ENCODE measurements at places on chromosomes 3 and 15.

- no peak for DNase-seq
Measured at GRCh38 chr3:100719136-100719535, 9.8 kb downstream of the TFG start.

DNA sequence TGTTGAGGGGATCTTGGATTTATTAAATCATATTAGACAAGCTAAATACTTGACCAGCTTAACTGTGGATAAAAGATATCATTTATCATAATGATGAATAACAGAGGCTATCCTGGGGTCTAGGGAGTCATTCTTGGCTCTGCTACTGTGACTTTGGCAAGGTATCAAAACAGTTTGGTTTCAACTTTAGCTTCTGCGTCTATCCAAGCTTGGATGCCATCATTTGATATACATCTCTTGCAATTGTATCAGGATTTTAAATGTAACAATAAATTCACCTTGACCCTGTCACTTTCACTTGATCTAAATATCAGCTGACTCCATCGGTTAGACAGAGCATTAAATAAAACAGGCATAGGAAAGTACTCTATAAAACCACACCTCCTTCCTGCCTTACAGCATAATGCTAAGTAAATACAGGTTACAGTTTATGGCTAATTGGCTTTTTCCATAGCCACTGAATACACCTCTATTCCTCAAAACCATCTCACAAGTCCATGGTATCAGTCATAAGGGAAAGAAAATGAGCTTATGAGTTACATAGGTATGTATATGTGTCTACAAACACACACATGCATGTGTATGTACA, 262.9 kb downstream of the CTNNB1 start:
- no peak for DNase-seq

- no peak for DNase-seq
Measured at GRCh38 chr3:23791678-23792077, 14.1 kb upstream of the UBE2E1 start.

GRCh38 chr3:115790759-115791158, 167.4 kb downstream of the GAP43 start:
- DNase-seq: peak; percentile 27

DNA sequence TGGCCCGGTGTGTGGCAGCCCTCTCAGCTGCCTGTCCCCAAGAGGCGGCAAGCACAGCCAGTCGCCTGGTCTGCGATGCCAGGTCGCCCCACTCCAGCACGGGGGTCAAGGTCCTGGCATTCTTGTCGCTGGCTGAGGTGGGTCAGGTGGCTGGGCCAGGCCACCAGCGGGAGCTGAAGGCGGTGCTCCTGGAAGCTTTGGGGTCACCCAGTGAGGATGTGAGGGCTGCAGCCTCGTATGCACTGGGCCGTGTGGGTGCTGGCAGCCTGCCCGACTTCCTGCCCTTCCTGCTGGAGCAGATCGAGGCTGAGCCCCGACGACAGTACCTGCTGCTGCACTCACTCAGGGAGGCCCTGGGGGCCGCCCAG, 20.8 kb downstream of the CAND2 start:
- DNase-seq: no peak
